ENCODE measurements at places on chromosomes 7 and 10. TPM values are rescaled to one million over a fixed set of nuclear protein-coding genes. Genes with fewer than 3 reads are reported as not detected.

GRCh38 chr10:29132551-29133111 lies 156.2 kb upstream of the LYZL1 start:
- DNase-seq = no peak

GRCh38 chr7:134450294-134451000 lies 8.5 kb downstream of the AKR1B1 start:
- DNase-seq = no peak

DNA sequence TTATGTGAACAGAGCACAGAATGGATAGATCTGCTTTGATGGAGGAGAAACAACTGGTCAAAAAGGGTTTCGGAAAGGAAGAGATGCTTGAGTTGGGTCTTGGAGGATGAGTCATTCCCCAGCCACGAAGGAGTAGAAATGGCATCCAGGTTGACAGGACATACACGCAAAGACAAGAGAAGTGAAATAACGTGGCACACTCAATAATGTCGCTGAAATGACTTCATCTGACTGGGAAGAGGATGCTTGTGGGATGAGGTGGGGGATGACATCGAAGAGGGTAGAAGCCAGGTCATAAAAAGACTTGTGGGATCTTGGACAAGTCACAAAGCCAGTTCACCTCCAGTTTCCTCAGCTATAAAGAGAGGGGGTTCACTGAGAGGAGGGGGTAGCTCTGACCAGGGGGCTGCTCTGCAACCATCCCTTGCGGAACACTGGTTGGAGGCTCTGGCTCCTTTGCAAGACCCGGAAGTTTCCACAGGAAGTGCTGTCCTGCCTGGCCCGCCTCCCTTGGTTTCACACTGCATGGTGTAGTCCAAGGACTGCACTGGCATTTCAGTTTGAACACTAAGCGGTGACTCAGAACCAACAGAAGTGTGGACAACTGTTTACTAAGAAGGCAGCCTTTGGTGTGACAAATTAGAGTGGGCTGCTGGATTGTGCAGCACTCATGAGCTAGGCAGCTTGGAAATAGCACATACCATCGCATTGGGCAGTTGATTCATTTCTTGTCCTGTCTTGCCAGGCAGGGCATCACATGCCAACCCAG lies 189.9 kb upstream of the ADO start:
- DNase-seq = peak; percentile 8

- DNase-seq = no peak
Measured at GRCh38 chr7:82319674-82320118, 123.9 kb downstream of the CACNA2D1 start.

DNA sequence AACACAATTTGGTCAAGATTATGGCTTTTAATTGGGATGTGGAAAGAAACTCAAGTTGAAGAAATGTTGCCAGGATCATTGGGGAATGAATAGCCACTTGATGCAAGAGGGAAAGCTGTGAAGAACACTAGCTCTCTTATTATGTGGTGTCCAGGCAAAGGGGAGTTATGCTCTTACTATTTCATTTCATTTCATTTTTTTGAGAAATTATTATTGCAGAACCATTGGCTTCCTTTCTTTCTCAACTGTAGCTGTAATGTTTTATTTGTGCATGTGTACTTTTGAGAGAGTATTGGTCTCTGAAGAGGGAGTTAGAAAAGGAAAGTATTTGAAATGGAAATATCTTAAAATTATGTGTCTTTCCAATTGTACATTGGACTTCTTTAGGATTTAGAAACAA lies 312.6 kb upstream of the BMPER start:
- DNase-seq = no peak

DNA sequence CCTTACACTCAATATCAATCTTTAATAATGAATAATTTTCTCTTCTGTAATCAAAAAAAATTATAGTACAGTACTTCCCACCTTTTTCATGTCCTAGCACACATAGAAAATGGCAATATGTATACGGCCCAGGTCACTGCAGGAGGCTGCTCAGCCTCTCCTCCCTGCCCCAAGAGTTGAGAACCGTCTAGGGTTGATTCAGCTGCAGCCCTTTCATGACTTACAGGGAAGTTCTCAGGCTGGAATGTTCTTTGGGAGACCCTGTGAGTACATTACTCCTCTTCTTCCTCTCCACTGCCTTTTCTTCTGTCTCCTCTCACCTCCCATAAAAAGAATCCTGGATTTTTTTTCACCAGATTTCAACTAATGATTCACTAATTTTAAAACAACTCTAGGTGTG lies 180.0 kb downstream of the HDAC9 start:
- DNase-seq = no peak

DNA sequence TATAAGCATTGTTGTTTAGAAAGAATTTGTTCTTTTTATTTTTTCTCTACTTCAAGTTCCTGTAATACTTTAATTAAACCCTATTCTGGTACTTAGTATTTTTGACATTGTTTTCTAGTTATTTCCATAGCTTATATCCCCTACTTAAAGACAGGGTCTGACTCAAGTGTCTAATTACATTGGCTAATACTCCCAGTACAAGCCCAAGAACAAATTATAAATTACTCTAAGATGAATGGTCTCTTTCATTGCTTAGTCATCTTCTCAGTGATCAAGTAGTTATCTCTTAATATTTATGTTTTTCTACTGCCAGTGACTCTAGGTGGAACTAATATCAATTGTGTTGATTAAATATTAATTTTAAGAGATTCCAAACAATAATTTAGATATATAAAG lies 21.6 kb downstream of the AHR start:
- DNase-seq = no peak

GRCh38 chr7:144653449-144653848 lies 182.4 kb downstream of the TPK1 start:
- no peak for DNase-seq

GRCh38 chr10:34862892-34863291 lies 47.8 kb upstream of the PARD3 start:
- DNase-seq = no peak

DNA sequence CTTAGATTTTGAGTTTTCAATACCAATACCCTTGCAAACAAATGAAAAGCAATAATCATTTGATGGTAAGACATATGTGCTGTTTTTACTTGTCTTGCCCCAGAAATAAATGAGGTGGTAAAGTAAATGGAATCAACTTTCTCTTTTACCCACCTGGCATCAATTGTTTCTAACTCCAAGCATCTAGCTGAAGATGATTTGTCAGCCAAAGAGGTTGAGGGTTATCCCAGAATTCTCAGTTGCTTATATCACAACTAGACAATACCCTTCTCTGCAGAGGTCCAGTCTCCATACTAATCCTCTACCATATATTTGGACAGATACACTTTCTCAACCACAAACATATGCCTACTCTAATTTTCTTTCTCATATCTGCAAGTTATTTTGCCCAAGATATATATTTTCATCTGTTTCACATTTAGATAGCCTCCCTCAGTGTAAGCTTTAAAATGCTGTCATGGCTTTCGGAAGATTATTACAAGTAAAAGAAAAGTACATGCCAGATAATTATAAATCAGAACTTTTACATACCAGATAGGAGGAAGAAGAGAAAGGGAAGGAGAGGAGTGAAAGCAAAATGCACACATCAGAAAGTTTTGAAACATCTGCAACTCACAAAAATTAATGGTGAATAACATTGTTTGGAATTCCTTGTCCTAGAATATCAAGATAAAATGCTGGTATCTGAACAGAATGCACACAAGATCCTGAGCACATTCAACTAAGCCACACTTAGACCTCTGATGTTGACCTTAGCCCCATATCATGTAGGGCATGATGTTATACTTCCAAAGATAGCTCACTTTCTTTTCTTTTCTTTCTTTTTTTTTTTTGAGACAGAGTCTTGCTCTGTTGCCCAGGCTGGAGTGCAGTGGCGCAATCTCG lies 146.6 kb downstream of the REEP3 start:
- no peak for DNase-seq

DNA sequence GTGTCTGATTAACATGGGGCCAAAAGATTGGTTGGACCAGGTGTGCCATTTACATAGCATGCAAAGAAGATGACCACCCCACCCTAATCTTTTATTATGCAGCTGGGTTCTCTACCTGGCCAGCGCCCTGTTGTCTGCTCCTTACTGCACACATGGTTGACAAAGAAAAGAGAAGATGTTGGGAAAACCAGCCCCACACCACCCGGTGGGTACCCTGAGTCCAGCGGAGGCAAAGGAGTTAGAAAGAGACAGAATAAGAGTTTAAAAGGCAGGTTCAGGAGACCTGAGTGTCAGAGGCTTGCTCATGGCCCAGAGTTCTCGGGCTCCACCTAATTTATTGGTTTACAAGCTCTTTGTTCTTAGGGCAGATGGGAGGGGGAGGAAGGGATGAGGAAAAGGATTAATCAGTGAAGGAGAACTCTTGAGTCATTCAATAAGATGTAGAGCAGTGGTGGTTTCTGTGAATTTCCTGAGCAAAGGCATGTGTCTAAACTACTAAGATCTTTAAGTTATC lies 24.1 kb upstream of the ABCA13 start:
- no peak for DNase-seq

The FFAR4 gene
- total RNA-seq = not detected

The CPXM2 gene
- total RNA-seq = not detected

The GLI3 gene
- 0.13 TPM for total RNA-seq

The SPDYE6 gene
- total RNA-seq = not detected

The C7orf33 gene
- not detected for total RNA-seq

The CYP2E1 gene
- total RNA-seq = 1.0 TPM

The ADRA2A gene
- 0.05 TPM for total RNA-seq

The NET1 gene
- total RNA-seq = 12.7 TPM

All from activated T-cell treated with anti-CD3 and anti-CD28 coated beads, Interleukin-2, amount 50 U/mL, for 4 hours (primary cell).